ENCODE measurements at places on chromosomes 4 and X. TPM values are rescaled to one million over a fixed set of nuclear protein-coding genes. Genes with fewer than 3 reads are reported as not detected.
A peak's percentile ranks its signal among the peaks of the same experiment; 100 is the strongest.

GRCh38 chr4:95548738-95549245, at the start of gene UNC5C:
TSS of gene UNC5C (minus strand) at chr4:95548973.
- peak; percentile 74 for DNase-seq

- DNase-seq, result no peak
Observed at GRCh38 chr4:184282895-184283654, 65.4 kb upstream of the ENPP6 start.

DNA sequence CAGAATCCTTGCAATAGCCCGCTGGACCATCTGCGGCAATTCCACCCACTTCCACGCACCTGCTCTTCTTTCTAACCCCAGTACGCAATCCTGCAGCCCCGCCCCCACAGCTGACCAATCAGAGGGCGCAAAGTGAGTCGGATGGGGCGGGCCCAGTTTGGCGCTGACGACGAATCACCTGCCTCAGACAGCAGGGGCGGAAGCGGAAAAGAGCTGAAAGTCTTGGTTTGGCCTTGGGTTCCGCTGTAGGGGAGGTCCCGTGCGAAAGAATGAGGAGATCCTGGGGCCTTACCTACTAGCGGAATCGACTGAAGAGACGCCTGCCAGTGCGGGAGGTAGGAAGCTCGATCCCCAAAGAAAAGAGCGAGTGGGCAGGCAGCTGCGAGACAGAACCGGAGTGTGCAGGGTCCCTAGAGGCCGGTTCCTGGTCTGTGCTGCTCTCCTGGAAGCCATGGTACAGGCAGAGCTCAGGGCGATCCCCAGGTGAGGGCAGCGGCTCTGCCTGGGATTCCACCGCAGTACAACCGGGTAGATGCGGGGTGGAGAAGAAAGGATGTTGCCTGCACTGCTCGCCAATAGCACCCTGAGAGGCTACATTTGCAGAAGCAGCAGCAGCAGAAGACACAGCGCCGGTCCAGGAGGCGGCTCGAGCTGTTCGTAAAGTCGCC, at the start of gene TMEM184C:
TSS of gene TMEM184C (plus strand) at position 225 of the 668 bp plus-strand sequence. CDS start 560 bp downstream, outside the sequence.
- DNase-seq, result peak; percentile 94

DNA sequence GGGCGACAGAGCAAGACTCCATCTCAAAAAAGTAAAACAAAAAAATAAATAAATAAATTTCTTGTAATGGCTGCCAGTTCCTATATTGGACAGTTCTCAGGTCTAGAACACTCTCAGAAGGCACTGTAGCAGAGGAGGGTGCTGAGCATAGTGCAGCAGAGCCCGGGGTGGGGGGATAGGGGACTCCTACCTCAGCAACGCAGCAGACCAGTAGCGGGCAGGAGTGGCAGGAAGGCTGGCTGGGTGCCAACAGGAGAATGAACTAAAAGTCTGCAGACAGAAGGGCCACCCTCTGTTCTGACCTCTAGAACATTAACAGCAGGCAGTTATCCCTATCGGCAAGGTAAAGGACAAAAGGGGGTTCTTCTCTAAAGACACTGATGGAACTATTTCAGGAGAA, 20.2 kb downstream of the PDK3 start:
- DNase-seq, result no peak

GRCh38 chr4:49063670-49064069, 77.6 kb downstream of the CWH43 start:
- no peak for DNase-seq

DNA sequence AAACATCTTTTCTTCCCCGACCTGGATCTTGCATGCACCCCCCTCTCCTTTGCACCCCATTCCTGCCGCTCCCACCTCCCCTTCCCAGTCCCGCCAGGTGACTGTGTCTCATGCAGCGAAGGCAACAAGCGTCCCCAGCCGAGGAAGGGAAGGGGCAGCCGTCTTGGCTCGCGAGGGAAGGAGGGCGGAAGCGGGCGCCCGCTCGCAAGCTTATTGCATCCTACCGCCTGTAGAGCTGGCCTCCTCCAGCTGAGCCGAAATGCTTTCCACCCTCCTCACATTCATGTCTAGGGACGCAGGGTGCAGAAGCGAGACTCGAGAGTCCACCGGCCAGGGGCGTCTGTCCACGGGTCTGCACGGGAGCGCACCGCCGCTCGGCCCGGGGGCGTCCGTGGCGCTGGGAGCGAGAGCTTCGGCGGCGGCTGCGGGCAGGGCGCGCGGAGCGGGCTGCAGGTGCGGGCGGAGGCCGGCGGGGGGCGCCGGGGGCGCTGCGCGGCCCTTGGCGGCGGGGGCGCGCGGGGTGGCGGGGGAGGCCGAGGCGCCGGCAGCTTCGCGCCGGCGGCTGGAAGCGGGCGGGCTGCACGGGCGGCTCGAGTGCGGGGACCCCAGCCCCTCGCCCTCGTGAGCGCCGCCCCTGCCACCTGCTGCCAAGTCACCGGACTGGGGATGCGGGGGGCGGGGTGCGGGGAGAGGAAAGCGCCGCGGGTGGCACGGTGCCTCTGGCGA, at the start of gene KCNIP4:
TSS of gene KCNIP4 (minus strand) at position 426 of the 726 bp plus-strand sequence.
- no peak for DNase-seq

DNA sequence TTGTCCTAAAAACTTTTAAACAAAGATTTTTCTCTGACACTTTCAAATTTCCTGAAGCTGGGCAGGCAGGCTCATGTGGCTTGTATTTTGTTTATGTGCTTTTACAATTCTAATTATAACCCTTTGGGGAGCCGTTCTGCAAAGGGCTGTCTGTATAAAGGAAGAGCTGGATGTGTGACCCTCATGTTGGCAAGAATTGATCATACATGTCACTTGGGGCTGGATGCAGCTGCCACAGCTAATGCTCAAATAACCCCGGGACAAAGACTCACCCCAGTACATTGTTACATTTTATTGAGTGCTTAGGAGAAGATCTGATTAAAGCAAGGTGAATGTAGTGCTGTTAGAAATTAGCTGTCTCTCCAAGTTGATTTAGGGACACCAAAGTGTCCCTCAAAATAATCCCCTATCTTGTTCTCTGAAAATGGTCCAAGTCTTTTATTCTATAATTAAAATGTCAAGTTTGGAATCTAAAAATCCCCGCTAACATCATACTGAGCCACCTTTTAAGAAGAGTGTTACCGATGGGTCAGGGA, 13.0 kb upstream of the DAPP1 start:
- DNase-seq, result no peak

DNA sequence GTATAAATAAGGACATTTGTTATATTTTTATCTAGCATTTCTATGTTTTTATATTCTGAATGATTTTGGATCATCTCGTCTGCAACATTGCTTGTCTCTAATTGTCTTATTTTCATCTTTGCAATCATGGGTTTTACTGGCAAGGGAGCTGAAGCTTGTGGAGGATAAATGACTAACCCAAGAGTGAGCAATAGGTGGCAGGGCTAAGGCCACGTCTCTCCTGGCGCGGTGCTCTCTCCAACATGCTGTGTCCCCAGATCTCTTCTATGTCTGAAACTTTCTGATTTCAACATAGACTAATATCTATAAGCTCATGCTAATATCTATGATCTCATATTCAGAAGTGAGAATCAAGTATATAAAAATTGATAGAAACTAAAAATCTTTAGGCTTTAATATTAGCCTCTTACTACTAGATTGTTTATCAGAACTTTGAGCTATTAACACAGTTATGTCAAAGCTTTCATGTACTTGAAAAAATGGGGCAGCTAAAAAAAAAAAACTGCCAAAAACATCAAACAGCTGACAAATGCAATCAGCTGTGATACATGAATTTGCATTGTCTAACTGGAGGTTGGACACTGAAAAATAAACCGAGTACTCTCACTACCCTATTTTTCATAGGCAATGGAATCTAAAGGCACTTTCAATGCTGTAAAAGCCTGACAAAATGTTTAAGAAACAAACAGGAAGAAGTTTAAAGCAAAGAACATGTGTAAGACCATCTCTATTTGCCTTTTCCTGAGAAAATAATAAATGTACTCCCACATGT, 169.2 kb downstream of the TMA16 start:
- DNase-seq, result no peak

DNA sequence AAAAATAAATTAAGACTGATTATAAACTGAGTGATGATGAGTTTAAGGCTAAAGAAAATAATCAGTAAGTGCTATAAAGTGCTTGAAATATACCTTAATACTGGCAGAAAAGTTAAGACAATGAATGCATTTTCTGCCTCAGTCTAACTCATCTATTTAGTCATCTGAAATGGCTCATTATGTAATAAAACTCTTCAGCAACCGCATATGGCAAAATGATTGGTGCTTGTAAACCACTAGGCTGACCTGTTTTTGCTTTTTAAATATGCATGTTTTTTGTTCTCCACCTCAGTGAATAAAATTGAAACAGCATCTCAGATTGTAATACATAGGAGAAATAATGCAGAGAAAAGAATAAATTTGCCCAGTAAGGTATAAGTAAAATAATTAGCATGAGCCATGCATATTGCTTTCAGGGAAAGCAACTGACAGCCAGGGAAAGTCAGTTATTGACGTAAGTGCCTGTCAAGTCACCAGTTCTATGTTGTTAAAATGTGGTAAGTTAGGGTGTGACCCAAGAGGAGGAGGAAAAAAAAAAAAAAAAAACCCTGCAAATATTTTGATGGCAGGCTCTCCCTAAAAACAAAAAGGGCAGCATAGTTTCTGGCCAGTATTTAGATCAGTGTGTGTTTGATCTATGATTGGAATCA, 167.5 kb downstream of the PALLD start:
- DNase-seq, result no peak

GRCh38 chrX:12987340-12987739, 12.4 kb downstream of the TMSB4X start:
- DNase-seq, result no peak

DNA sequence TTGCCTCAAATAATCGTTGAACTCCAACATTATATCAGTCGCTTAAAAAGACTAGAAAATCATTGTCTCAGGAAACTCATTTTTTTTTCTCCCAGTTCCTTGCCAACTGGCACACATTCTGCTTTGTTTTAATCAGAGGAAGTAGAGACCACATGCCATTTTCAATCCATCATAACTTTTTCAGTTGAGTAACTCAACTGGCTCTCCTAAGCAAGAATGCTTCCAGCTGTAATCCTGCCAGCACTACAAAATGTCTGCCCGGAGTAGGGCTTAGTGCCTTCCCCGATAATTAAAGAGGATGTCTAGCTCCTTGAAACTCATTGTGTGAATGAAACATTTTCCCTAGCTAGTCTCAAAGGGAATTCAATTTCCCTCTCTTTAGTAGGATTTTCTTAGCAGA, 33.0 kb downstream of the FREM3 start:
- DNase-seq, result no peak

GRCh38 chrX:14573161-14573560, 43.8 kb downstream of the GLRA2 start:
- DNase-seq, result no peak

DNA sequence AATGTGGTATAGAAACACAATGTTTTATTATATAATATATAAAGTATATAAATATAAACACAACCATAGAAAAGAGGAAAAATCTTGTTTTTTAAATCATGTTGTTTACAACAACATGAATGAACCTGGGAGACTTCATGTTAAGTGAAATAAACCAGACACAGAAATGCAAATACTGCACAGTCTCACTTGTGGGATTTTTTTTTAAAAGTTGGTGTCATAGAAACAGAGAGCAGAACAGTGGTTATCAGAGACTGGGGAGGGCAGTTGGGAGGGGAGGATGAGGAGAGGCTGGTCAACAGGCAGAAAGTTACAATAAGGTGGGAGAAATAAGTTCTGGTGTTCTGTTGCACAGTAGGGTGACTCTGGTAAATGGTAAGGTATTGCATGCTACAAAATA, 57.1 kb downstream of the FREM3 start:
- DNase-seq, result no peak

DNA sequence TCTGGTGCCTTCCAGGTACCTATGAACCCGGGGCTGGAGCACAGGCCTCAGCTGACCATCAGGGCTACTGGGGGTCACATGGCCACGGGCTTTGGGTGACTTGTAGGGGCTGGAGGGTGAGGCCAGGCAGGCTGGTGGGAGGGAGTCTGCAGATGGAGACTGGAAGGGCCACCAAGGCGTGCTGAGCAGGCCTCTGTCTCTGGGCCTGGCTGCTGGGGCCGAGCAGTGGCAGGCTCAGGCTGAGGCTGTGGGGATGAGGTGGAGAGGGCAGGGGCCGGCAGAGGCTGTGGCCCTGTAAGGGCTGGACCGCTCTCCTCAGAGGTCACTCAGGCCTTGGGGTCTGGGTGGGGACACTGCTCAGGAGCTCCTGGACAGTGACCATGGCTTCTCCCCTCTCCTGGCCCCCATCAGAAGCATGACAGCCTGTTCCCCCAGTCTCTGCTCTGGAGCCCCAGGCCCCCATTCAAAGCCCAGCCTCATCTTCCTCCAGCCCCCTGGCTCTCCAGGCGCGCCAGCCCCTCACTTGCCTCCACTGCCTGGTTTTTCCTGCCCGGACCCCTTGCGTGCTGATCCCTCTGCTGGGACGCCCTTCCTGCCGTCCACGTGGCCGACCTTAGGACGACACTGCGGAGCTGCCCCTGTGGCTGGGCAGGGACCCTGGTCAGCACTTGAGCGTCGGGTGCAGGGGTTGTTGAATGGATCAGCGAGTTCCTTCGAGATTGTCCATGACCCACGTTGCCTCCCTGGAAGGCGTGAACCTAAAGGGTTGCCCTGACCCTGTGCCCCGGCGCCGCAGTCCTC, 11.1 kb upstream of the NAT8L start:
- no peak for DNase-seq

DNA sequence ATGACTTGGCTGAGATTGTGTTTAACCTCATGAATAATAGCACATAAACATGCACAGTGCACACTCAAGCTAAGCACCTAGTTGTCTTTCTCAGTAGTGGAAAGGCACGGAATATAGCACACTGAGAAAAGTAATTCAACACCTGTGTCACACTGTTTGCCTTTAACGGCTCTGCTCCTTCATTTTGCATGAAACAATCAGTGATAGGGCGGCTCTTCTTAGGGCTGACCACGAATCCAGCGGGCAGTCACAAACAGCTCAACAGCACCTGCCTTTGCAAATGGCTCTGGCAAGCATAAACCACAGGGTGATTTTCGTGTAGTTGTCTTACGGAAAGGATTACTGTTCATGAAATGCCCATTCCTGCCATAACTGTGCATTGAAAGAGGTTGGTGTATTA, 954.0 kb upstream of the TENM3 start:
- peak; percentile 10 for DNase-seq

DNA sequence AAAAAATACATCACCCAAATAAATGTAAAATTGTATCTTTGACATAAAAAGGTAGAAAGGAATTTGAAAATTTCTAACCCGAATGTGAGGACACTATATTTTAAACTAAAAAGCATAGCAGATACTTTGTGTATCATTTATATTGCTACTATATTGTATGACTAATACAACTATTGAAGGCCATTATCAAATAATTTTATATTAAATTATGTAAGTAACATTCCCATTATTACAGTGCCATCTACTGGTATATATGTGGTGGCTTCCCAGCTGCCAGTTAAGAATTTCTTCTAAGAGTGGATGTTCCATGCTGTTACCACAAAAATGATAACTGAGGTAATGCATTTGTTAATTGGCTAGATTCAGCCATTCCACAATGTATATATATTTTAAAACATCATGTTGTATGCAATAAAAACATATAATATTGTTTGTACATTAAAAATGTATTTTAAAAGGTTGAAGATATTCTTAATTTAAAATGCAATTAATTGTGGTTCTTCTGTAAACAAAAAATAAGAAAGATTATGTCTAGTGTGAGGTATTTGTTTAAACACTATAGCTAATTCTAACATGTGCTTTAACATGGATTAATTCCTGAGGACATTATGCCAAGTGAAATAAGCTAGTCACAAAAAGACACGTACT, 65.3 kb downstream of the EGF start:
- DNase-seq, result no peak

Gene BST1
- 15.5 TPM for polyA plus RNA-seq

Gene DRD5
- 0.53 TPM for polyA plus RNA-seq

Gene TRIM60
- polyA plus RNA-seq, result not detected

Gene SPATA4
- 1.3 TPM for polyA plus RNA-seq

Gene MTCP1
- 25.1 TPM for polyA plus RNA-seq

Gene SHOX
- polyA plus RNA-seq, result 0.09 TPM

Gene BANK1
- 2.0 TPM for polyA plus RNA-seq

Gene STIM2
- polyA plus RNA-seq, result 41.2 TPM

Gene DNAAF6
- polyA plus RNA-seq, result not detected

Gene MYOZ2
- 0.32 TPM for polyA plus RNA-seq

All from right renal pelvis (tissue), 4 donors.